ENCODE measurements at places on chromosomes 13 and 19. TPM values are rescaled to one million over a fixed set of nuclear protein-coding genes. Genes with fewer than 3 reads are reported as not detected.

GRCh38 chr19:55593096-55593772 lies 6.1 kb downstream of the FIZ1 start:
- no peak for DNase-seq

The ZNF470 gene
- total RNA-seq, result 3.3 TPM

The C1QTNF9 gene
- not detected for total RNA-seq

- no peak for DNase-seq
Measured at GRCh38 chr19:16044746-16045145, 31.5 kb upstream of the TPM4 start.

The HOMER3 gene
- 518 TPM for total RNA-seq

DNA sequence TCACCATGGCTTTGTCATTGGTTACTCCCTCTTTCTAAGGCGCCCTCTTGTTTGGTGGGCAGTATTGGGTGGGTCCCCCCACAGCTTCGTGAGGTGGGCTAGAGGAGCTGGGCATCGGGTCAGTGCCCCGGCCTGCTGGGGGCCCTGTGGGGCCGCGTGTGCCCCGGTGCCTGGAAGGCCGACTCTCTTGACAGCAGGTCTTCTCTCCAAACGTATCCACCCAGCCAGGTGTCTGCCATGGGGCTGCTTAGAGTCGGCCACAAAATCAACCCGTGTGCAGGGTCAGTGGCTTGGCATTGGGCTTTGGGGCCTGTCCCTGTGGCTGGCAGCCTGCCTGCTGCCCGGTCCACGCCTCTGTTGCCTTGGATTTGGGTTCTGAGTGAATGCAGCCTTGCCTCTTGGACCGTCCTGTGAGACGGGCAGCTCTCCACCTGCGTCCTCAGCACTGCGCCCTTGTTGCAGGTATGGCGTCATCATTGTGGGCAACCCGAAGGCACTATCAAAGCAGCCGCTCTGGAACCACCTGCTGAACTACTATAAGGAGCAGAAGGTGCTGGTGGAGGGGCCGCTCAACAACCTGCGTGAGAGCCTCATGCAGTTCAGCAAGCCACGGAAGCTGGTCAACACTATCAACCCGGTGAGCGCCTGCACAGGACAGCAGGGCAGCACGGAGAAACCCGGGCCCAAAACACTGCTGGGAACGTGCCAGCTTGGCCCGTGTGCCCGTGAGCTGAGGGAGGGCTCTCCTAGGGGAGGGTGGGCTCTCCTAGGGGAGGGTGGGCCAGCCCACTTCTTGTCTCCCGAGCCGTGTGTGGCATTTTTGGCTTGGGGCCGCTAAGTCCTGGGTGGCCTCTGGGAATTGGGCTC lies 31.4 kb downstream of the UPF1 start:
- no peak for DNase-seq
